Hepatic stellate cell (primary cell): ENCODE measurements at places on chromosomes 3 and 15.

GRCh38 chr15:100973351-100974111 lies 54.4 kb downstream of the LRRK1 start:
- no peak for DNase-seq

GRCh38 chr3:57675530-57675929 lies 17.3 kb downstream of the DENND6A start:
- no peak for DNase-seq

- DNase-seq, result no peak
These were observed 21.2 kb downstream of the STARD5 start for GRCh38 chr15:81302701-81303109.

DNA sequence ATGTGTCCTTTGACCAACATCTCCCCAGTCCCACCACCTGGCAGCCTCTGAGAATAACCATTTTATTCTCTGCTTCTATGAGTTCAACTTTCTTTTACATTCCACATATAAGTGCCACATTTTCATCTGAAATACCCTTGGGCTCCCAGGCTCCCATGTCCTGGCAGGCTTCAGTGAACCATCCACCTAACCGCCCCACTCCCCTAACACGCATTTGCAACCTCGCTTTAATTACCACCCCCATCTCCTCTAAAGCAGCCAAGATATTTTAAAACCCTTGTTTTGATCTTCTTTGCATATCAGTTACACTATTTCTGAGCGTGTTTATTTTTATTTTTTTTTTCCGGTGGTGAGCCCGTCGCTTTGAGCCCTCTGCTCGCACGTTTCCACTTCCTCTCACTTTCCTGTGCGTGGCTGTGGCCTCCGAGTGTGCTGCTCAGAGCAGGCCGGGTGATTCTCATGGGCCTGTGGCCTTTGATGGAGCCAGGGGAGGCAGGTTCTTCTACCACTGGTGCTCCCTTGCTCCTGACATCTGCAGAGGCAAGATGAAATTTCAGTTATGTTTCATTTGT lies 195.4 kb upstream of the LPP start:
- no peak for DNase-seq

GRCh38 chr3:102916532-102916931 lies 481.7 kb downstream of the ZPLD1 start:
- DNase-seq, result no peak

GRCh38 chr3:176872771-176873209 lies 324.5 kb downstream of the TBL1XR1 start:
- peak; percentile 11 for DNase-seq

GRCh38 chr15:29589416-29589815 lies 232.9 kb downstream of the TJP1 start:
- no peak for DNase-seq

DNA sequence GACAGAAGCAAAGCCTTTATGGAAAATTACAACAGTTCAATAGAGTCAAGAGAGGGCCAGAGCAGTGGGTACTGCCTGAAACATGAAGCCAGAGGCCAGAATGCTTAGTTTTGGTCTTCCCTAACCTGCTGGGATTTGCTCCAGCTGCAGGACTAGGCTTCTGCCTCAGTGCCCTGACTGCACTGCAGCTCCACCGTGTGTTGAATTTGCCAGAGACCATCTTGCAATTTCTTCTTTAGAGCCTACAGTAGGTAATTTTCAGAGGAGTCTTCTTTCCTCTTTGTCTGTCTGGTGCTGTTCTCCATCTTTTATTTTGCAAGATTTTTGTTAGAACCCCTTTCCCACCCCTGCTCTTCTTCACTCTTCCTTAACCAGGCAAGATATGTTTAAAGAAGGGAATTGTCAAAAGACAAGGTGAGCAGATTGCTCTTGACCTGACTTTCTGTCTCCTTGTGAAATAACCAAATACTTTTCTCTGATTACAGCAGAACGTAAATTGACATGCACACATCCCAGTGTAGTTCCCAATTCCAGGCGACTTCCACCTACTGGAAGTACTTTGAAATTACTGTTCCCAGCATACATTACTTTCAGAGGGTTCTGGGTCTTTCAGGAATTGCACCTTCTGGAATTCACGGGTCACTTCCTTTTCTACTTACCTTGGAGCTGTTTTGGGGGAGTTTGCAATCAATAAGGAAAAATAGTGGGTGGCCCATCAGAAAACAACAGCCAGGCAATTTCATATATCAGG lies 161.2 kb downstream of the MINAR1 start:
- no peak for DNase-seq

DNA sequence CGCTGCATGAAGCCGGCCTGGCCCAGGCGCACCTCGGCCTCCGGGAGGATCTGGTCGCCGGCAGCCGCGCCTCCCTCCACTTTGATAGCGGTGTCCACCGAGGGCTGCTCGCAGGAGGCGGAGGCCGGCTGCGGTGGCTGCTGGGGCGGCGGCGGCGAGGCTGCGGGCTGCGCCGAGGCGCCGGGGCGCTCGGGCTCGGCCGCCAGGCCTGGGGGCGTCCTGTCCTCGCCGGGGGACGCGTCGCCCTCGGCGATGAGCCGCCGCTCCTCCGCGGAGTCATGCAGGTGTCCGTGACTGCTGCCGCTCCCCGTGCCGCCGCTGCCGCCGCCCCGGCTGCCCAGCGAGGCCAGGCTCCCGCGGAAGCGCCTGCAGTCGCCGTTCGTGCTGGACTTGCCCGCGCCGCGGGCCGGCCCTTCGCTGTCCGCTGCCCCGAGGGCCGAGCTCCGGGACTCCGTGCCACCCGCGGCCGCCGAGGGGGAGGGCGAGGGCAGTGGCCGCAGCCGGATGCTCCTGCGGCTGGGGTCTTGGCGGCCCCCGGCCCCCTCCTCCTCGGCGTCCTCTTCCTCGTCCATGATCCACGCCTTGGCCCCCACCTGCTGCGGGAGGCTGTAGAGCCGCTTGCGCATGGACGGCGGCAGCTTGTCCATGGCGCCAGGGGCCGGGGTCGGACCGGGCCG lies 996 bp downstream of the HCN4 start:
- DNase-seq, result no peak

- no peak for DNase-seq
These were observed 262.4 kb downstream of the SLC9A9 start for GRCh38 chr3:143585720-143586456.

- no peak for DNase-seq
These were observed 19.8 kb downstream of the ST8SIA2 start for GRCh38 chr15:92413510-92413909.

GRCh38 chr3:56422316-56422715 lies 46.0 kb downstream of the ERC2 start:
- no peak for DNase-seq

DNA sequence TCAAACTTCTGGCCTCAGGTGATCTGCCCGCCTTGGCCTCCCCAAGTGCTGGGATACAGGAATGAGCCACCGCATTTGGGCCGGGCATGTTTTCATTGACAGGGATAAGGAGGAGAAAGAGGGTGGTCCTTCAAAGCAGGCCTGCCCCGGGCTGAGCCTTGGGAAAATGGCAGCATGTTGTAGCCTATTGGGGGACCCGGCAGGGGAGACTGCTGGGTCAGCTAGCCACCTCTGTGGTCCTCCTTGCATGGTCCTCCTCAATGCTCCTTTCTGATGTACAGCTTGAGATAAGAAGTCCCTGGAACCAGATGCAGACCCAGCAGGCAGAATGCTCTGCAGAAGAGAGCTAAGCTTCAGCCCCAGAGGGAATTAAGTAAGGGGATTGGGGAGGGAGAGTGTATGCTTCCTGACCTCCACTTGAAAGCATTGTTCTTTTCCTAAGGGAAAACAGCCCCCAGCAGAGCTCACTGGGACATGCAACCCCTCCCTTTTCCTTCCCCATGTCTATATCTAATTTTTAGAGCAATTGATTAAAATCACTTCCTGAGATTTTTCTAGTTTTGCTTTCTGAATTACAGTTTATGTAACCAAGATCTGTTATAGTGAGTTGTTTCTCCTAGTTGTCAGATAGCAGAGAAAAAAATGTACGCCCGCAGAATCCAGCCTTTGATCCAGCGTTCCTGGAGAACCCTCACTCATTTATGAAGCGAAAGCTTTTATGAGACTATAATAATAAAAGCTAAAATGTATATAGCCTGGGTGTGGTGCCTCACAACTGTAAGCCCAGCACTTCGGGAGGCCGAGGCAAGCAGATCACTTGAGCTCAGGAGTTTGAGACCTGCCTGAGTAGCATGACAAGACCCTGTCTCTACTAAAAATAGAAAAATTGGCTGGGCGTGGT lies 48.7 kb upstream of the VILL start:
- DNase-seq, result no peak

GRCh38 chr3:132659000-132659364 lies 627 bp downstream of the ACAD11 start:
- DNase-seq, result peak; percentile 19

DNA sequence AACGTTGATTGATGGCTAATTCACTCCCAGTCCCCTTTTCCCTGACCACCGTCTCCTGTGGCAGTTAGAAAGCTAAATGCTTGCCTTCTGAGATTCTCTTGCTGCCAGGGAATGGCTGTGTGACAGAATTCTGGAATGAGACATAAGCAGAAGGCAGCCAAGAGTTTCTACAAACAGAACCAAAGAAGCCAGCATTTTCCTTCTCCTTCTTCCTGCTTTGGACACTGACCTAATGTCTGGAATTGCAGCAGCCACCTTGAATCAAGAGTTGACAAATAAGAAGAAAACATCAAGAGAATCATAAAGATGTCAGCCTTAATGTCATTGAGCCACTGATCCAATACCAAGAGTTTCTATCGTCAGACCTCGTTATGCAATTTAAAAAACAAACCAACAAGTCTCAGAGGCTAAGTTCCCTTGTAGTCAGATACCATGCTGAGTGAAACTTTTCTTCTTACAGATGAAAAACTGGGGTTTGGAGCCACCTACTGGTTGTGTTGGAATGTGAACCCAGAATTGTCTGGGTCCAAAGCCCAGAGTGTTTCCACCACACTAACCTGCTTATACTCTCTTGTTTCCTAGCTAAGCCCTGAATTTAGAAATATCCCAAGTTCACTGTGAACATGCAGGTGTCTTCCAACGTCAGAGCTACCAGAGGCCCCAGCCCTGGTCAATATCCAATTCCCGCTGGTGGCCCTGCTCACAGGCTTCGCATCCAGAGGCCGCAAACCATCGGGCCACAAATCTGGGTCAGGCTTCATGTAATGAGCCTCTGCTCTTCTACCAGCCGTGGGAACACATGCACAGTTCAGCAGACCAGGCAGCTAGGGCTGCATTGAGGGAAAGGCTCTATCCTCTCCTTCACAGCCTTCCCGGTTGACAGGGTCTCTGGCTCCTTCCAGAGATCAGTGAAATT lies 42.5 kb downstream of the MCF2L2 start:
- DNase-seq, result peak; percentile 44

GRCh38 chr3:65889707-65890099 lies 149.0 kb downstream of the MAGI1 start:
- no peak for DNase-seq

GRCh38 chr15:45603881-45604280 lies 16.7 kb downstream of the BLOC1S6 start:
- DNase-seq, result no peak

DNA sequence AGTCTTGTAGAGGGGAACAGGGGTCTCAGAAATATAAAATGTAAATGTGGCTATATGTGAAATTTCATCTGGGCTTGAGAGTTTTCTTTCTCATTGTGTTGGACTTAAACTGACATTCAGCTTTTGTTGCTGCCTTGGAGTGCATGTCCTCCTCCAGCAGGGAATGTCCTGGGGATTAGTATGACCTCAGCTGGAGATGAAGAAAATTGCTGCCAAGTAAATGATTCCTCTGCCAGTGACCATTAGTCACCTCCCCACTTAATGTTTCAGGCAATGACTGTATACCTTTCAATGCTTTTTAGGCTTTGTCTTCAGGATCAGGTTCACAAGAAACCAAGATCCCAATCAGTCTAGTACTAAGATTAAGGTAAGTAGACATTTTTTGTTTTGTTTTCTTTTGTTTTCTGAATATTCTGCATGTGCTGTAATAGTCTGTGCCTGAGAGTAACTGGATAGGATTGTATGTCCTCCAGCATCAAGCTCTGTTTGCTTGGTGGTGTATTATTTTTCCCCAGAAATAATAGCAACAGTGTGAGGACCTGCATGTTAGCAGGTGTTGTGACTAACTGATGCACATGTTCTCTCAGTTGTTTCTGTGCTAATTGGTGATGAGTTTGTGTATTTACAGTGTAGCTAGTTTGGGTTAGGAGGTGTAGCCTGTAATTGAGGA lies 18.1 kb upstream of the SLC22A13 start:
- DNase-seq, result peak; percentile 41

DNA sequence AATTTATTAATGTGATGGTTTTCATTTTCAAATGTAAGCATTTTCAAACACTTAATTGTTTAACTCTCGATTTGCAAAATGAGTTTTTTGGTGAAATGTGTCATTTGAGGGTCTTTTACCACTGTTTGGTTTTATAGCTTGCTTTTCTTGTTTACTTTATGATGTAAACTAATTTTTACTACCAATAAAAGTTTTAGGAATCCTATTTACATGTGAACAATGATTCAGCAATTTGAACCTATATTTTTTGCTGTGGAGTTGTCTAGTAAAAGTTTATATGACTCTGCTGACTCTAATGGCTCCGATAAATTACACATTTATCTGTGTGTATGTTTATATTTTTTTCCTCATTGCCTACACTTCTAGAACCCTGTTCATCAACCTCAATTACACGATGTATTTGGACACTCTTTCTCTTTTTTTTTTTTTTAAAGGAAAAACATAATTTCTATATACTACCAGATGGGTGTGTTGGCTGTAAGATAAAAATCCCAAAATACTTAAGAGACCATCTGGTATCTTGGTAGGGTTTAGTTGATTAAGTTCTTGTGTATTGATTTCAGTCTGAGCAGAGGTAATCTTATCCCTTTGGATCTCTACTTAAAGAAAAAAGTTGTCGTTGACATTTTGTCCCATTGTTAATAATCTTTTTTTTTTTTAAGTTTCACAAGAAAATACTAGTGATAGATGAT lies 89.5 kb downstream of the PTPRG start:
- no peak for DNase-seq
